CD4-positive, alpha-beta T cell treated with Interleukin-2 at 100 ng/mL for 4 hours (primary cell): ENCODE measurements at places on chromosomes 7 and 10.

GRCh38 chr7:143005632-143006260 lies 21.2 kb downstream of the OR9A2 start:
- no peak for DNase-seq

DNA sequence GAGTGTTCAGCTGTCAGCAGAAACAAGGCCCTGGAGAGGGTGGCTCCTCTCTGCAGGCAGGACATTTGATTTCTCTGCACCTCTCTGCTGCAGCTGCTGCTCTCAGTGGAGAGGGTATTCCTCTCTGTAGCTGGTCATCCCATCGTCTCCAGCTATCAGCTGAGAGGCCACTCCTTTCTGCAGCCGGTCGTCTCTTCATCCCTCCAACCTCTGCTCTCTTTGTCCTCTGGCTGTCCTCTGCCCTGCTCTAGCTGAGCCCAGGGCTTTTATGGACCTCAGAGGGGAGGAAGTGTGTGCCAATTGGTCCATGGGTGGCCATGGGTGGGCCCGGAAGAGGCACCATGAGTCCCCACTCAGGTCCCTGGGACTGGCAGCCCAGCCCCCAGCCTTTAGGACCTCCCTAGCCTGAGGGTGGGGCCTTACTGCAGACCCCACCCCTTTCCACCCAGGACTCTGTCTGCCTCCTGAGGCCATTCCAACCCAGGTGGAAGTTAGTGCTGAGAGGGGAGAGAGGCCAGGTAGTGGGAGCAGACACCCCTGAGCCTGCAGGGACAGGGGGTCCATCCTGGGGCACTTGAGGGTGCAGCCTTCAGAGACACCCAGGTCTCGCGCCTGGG lies 26.2 kb upstream of the CDCA7L start:
- no peak for DNase-seq

GRCh38 chr7:110051372-110051771 lies 1039.6 kb upstream of the LRRN3 start:
- no peak for DNase-seq

DNA sequence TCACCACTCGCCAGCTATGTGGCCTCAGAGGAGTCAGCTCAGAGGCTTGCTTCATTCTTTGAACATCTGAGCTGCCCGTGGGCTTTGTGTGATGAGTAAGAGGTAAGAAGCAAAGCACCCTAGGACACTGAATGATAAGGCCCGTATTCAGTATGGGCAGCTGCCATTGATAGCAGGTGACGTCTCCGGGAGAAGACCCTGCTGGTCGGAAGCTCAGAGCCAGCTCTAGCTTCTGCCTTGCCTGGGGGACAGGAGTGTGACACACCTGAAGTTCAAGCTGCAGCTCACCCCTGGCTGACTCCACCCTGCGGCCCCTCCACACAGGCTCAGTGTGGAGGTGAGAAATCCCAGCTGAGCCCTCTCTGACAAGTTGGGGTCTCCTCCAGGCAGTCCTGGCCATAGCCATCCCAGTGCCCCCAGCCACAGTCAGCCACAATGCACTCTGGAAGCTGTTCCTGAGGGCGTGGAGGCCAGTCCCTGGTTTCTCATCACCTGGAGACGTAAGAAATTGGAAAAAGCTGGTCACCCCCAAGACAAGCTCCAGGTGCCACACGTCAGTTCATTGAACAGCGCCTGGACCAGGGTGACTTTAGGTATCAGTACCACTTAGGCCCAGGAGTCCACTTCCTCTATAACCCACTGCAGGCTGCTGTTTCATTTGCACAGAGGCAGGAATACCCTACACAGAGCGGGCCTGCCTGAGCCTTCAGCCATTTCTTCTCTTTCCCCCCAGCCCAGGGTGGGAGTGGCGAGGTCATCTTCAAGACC lies 164.9 kb upstream of the RHEB start:
- no peak for DNase-seq

DNA sequence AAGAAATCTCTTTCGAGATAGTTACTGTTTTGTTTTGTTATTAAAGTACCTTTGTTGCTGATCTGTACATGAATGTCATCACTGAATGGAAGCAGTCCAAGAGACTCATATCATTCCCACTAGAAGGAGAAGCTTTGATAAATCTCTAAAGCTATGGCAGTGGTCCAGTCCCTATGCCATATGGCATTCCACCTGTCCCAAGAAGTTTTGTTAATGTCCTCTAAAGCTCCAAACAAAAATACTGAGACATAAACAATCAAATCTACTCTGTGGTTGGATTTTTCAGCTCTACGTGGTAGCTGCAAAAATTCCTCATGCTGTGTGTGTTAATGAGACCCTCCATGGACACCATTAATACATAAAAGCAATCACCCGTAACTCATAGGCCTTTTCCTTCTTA lies 94.1 kb downstream of the LRRN3 start:
- DNase-seq: no peak

DNA sequence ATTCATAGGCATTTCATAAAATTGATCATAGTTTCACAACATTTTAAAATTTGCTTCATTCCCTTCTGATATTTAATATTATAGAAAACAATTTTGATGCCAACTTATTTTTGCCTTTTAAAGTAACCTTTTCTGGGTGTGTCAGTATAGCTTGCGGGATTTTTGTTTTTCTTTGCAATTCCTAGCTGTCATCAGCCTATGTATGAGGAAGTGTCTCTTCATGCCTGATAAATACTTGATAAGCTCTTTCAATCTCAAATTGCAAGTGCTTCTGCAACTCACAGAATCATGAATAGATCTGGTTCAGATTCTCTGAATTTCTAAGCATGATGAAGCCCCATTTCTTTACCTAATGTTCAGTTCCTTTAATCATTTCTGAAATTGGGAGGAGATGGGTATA lies 28.0 kb upstream of the ARHGAP21 start:
- DNase-seq: no peak

DNA sequence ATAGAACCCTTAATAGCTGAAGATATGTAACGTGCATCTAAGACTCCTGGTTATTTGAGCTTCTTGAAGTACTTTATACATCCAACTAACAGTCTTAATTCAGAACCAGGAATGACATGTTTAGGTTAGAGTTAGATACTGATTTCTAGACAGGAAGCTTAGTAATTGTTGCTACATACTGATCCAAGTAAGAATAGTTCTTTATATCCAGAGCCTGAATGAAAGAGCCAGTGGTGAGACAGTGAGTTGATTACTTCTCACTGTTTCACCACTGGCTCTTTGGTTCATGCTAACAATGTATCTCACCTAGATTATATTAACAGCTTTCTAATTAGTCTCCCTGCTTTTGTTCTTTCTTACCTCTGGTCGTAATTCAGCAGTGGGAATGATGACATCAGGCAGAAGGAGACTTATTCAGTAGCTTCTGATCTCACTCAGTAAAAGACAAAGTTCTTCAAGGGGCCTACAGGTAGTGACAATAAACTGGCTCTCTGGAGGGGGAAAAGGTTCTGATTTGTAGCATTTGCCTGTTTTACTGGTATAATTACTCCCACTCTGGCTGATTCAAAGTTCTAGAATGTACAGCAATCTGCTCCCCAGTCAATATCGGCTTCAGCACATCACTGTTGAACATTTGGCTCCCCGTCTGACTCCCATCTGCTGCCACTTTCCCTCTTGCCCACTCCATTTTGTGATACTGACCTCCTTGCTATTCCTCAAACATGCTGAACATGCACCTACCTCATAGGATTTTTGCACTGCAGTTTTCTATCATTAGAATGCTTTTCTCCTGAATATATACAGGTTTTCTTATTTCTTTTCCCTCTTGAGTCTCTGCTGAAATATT lies 29.1 kb downstream of the MCU start:
- DNase-seq: no peak
